ENCODE measurements at places on chromosomes 12 and 14.

- no peak for DNase-seq
These were observed 22.3 kb downstream of the CRADD start for GRCh38 chr12:93699271-93700145.

DNA sequence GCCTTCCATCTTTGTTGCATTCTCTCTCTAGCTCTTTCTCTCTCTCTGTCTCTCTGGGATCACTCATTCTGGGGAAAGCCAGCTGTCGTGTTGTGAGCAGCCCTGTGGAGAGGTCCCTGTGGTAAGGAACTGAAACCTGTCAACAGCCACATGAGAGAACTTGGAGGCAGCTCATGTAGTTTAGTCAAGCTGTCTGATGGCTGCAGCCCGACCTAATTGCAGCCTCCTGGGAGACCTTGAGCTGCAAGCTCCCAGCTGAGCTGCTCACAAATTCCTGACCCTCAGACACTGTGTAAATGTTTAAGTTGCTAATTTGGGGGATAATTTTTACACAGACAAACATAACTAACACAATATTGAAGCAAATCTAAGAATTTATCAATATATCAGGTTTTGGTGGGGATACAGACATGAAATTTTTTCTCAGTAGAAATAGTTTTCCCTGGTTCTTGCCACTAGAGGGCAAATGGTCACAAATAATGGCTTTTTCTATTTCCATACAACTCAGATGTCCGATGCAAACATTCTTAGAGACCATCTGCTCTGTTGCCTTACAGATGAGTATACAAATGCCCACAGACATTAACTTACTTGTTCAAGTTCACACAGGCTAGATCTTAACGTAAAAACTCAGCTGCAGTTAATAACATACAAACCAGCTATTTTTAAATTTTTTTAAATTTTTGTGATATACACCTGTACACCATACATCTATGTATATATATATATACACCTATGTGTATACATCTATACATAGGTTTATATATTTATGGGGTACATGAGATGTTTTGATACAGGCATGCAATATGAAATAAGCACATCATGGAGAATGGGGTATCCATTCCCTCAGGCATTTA lies 15.5 kb upstream of the KRR1 start:
- DNase-seq = peak; percentile 42

GRCh38 chr12:6752167-6752920 lies 597 bp downstream of the MLF2 start:
- no peak for DNase-seq

DNA sequence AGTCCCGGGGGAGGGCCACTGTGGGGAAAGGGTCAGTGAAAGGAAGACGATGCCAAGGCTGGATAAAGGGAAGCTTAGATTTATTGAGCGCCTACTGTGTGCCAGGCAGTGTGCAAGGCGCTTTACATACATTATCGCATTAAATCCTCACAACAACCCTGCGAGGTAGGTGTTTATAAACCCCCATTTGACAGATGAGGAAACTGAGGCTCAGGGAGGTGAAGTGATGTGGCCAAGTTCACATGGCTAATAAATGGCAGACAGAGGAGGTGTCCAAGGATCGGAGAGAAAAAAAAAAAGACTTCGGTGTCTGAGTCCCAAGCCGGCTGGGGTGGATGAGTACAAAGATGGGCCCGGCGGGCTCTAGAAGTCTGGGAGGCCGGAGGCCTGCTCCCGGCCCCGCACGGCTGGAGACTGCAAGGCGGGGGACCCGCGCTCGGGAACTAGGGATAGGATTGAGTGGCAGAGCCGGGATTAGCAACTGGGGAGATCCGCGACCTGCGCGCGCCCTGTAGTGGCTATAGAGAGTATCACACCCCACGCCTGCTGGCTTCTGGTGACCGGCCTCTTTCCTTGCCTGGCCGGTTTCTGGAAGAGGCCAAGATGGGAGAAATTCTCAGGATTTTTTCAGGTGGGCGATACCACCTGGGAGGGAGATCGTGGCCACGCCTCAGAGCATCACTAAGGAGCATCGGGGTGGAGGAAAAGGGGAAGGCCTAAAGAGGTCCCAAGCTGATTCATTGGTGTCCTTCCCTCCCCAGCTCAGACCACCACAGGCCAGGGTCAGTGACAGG lies 3.9 kb downstream of the DDN start:
- DNase-seq = no peak

DNA sequence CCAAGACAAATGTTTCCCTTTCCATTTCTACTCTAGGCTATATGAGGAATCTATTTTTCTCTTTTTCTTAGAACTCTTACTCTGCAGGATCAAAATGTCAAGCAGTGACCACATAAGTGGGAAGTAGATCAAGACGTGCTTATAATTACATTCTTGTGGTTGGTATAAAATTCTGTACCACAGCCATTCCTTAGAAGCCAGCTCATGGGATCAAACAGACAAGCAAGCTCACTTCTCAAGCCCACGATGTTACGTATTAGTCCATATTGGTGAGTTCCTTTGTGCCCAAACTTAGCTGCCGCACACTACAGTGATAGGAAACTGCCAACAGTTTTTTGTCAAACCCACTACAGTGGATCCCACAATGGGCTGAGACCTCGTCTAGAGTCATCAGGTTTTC lies 53.4 kb downstream of the IFNG start:
- DNase-seq = no peak

DNA sequence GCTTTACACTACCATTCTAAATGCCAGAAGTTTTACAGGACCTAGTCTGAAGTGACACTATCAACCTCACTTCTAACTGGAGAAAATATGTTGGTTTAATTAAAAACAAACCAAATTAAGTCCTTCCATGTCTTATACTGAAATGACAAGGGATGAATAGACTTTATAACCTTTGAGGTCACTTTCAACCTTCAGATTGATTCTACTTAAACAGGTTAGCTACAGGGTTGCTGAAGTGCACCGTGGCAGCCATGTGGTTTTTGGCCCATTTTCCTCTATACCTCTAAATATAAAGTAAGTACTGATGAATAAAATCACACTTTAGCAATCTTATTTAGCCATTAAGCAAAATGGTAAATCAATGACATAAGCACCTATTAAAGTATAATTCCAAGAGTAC lies 3.9 kb downstream of the SLC38A2 start:
- no peak for DNase-seq

GRCh38 chr12:108495054-108495453 lies 20.0 kb upstream of the FICD start:
- peak; percentile 20 for DNase-seq

DNA sequence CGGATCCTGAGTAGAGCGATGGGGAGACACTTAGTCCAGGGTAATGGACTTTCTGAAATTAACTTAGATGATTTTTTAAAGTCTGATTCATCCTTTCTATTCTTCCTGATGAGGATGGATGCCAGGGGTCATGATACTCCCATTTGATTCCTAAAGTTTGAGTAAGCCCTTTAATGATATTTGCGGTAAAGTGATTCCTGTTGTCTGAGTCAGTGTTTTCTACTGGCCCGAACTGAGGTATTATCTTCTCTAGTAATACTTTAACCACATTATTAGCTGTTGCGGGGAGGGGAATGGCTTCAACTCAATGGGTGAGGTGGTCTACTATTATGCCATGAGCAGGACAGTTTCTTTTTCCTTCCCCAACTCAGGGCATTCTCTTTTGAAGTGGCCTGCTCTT lies 111.6 kb downstream of the RIN3 start:
- no peak for DNase-seq

DNA sequence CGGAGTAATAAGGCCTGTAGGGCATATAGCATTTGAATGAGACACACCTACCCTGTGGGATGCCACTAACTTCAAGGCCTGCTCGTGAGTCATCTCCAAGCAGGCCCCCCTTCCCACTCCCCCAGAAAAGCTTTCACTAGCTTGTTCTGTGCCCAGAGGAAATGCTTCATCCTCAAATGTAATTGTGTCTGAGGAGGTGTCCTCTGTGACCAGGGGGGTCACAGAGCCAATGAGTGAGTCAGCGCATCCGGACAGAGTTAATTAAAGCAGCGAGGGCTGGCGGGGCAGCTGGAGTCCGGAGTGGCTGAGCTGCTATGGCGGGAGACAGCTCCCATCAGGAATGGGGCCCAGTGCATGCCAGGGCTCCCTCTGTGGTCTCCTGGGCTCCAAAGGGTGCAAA lies 27.0 kb upstream of the ESRRB start:
- DNase-seq = no peak

- no peak for DNase-seq
These were observed 407.0 kb downstream of the MED13L start for GRCh38 chr12:115870510-115870909.

DNA sequence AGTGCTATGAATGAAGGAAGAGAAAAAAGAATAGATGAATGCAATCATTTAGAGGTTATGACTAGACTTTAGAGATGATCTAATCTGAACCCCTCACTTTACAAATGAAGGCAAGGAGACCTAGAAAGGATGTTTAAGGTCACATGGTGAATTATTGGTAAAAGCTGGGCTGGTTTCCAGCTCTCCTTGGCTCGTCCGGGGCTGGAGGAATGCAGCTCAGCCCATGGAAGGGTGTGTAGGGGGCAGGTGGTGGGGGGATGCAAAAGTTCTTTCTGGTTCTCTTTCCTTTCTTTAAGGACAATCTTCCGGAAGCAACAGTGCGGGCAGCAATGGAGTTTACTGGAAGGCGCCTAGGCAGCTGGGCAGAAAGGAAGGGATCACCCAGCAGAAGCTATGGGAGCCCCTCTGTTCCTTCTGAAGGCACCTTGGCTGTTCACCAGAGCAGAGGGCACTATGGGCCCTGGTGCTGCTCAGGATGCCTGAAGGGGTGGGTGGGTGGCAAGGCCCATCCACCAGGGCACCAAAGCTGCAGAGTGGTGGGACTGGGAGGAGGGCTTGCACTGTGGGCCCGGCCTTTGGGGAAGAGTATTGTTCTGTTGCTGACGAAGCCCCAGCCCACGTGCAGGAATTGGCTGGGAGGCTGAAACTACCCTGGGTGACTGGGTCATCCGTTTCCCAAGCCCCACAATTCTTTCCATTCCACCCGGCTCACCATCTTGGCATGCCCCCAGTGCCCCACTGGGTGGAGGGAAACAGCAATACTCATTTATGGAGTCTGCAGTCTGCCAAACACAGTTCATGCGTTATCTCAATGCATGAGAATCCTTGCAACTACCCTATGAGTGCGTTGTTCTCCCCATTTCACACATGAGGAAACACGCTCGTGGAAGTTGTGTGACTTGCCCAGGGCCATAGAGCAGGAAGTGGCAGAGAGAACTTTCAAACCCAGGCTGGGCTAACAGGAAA lies 78.2 kb downstream of the IRF2BPL start:
- DNase-seq = no peak

DNA sequence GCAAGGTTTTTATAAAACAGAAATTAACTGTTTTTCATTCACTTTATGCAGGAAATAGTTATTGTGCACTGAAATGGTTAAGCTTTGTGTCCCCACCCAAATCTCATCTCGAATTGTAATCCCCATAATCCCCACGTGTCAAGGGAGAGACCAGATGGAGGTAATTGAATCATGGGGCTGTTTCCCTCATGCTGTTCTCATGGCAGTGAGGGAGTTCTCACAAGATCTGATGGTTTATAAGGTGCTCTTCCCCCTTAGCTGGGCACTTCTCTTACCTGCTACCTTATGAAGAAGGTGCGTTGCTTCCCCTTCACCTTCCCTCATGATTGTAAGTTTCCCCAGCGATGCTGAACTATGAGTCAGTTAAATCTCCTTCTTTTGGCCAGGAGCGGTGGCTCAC lies 123.9 kb downstream of the TMTC2 start:
- DNase-seq = no peak

DNA sequence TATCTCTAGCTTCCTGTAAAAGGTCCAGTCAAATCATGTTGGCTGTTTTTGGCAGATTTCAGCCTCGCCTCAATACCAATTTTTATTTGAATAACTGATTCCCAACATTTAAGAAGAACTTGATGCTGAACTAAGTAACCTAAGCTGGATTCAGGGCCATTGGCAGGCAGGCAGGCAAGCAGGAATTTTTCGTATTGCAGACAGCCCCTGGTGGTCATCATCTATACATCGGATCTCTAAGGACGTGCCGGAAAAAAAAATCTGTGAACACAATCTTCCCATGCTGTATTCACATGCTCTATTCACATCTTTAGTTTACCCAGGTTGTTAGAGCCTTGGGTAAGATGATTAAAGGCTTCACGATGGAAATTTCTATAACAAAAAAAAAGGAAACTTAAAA lies 7.0 kb downstream of the VCPKMT start:
- DNase-seq = no peak

DNA sequence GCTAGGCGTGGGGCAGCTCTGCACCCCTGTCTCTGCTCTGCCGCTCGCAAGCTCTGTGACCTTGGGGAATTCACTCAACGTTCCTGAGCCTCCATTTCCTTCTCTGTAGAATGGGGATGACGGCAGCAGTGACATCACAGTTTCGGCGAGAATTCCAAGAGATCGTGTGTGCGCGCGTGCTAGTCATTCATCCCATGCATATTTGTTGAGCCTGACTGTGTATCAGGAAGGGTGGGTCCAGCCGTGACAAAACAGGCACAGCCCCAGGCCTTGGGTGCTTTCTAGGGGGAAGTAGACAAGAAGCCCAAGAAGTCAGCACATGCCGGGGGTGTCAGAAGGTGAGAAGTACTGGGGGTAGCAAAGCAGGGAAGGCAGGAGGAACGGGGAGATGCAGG lies 145.6 kb upstream of the NCOR2 start:
- no peak for DNase-seq

GRCh38 chr14:92861856-92862745 lies 60.8 kb upstream of the CHGA start:
- DNase-seq = no peak

DNA sequence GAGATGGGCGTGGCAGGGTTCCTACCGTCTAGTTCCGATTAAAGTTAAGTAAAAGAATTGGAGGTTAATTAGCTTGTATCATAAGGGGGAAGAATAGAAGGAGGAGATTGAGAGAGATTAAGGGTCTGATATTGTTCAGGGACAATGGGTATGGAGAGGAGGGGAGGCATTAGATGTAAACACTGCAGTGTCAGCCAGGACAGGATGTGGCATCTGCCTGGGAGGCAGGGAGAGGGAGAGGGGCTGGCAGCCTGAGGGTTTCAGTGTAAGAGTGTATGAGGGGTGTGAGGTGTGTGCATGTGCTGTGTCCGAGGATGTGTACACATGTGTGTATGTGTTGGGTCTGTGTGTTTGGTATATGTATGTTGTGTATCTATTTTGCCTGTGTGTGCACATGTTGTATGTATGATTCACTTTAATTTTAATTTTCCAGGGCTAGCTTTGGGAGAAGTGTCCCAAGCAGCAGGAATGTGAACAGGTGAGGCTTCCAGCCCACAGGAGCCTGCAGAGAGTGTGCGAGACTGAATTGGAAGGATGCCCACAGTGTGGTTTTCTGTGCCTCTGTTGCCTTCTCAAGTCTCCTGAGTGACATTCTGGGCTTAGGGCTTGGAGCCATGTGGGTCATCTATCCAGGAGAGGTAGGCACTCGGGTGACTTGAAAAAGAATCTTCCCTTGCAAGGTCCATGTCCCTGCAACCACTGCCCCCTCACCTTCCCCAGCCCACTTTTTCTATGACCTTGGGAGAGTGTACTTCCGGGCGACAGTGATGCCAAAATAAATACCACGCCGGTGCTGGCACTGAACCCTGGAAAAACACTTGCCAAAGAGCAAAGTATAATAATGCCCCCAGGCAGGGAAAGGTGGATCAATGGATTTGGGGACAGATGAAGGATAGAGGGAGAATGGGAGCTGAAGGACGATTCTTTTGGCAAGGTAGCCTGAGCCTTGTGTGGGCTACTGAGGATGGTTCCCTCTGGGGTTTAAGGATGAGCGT lies 36.8 kb upstream of the DCD start:
- no peak for DNase-seq
